Thymus (tissue), 14 donors: ENCODE measurements at places on chromosomes 12 and 14. TPM values are rescaled to one million over a fixed set of nuclear protein-coding genes. Genes with fewer than 3 reads are reported as not detected.

DNA sequence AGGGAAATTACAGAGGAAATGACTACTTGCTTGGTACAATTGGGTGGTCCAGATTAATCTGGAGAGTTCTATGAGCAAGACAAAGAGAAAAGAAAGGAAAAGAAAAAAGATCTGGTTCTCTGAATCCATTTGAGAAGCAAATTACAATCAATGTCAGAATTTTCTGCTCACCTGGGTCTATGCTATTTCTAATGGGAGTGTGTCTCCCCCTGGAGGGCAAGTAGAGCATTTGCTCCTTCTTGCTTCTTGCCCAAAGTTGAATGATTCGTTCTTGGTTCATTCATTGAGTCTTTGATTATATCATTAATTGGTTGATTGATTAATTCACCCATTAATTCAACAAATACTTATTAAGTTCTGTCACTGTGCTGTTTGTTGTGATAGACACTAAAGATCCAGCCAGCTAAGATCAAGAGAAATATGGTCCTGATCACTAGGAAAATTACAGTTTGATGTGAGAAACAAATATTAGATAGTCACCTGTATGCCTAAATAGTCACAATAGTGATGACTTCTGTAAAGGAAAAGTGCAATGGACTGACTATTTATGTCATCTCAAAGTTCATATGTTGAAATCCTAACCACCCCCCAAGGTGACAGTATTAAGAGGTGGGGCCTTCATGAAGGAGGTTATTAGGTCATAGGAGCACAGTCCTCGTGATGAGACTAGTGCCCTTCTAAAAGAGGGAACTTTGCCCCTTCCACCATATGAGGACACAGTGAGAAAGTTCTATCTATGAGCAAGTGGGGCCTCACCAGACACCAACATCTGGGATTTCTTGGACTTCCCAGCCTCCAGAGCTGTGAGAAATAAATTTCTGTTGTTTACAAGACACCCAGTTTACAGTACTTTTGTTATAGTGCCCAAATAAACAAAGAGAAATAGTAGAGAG is 8.0 kb upstream of the ASB8 start:
- DNase-seq = peak; percentile 69

DNA sequence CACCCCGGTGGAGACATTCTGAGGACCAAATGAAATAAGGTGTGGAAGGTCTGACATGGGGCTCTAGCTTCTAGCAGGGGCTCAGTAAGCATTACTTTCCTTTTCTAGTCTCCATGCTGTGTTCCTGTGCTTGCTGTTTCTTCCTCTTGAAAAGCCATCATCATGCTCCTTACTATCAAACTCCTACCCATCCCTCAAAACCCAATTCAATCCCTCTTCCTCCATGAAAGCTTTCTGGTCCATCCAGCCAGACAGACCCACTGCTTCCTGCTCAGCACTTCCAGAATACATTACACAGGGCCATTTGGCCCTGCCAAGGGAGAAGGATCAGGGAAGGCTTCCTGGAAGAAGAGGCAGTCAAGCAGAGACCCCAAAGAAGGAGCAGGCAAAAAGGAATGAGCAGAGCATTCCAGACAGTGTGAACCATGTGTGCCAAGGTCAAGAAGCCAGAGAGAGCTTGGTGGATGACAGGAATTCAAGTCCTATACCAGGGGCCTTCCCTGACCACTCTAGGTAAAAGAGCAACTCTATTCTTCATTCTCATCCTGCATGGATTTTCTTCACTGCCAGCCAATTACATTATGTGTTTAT is 59.5 kb downstream of the NUAK1 start:
- DNase-seq = no peak

GRCh38 chr14:32545506-32546210 is 216.6 kb downstream of the AKAP6 start:
- no peak for DNase-seq

DNA sequence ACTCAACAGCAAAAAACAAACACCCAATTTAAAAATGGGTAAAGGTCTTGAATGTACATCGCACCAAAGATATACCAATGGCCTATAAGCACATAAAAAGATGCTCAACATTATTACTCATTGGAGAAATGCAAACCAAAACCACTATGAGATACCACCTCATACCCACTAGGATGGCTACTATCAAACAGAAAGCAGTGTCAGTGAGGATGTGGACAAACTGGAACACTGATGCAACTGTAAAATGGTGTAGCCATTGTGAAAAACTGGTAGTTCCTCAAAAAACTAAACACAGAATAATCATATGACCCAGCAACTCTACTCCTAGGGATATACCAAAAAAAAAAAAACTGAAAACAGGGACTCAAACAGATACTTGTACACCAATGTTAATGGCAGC is 49.3 kb downstream of the CDK17 start:
- DNase-seq = no peak

DNA sequence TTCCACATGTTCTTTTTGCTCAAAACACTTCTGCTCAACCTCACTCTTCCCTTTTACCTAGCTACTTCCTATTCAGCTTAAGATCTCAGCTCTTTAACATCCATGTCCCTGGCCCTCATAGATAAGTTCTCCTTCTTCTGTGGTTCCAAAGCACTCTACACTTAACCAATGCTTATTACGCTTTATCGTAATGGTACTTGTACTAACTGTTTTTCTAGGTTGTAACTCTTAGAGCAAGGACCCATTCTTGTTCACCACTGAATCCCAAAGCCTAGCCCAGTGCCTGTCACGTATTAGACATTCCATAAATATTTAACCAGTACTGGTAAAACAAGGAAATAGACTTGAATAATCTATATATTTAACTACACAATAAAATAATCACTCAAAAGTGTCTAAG is 5.3 kb downstream of the SLC41A2 start:
- DNase-seq = no peak

DNA sequence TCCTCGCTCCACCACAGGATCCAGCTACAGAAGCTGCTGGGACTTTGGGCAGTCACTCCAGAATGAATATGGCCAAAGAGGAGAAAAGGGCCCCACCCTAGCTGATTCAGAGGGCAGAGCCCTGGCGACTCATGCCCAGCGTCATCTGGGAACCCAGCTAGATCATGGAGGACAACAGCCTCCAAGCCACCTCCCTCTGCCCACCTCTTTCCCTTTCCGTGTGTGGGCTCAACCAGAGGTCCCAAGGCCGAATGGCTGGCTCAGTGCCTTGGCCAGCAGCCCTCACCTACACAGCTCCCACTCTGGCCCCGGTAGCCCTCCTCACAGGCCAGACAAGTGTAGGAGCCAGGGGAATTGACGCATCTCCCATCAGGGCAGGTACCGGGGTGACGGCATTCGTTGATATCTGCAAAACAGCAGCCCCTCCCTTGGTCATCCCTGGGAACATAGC is 17.4 kb downstream of the ISCA2 start:
- no peak for DNase-seq

DNA sequence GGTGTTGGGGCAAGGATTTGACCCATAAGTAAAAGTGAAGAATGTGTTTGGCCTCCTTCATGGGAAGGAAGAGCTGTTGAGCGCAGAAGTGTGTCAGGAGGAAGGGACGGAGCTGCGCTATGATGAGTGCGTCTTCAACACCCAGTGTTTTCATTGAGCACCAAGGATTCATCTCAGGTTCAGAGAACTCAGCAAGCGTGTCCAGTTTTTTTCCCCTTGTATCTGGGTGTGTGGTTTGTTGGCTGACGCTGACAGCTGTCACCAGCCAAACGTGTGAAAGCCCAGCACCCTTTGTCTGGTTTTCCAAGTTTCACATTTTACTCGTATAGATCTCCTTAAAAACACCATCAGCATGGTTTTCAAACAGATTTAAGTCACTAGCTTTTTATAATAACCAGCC is 12.3 kb downstream of the EP400 start:
- DNase-seq = no peak

DNA sequence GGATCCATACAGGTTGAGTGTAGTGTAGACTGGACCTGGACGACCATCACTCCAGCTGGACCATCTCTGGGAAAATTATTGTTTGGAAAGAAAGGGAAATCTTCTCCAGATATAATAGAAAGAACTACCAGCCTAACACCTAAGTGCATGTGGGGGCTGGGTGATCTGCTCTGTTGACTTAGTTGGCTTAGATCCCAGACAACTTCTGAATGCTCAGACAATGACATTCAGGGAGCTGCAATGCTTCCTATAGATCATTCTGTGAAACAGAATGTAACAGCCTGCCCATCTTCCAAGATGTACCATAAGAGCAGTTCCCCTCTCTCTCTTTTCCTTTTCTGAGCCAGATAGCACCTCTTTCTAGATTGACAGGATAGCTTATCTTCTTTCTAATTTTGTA is 572.8 kb upstream of the STXBP6 start:
- DNase-seq = no peak

The GPR135 gene
- polyA plus RNA-seq = 0.52 TPM

DNA sequence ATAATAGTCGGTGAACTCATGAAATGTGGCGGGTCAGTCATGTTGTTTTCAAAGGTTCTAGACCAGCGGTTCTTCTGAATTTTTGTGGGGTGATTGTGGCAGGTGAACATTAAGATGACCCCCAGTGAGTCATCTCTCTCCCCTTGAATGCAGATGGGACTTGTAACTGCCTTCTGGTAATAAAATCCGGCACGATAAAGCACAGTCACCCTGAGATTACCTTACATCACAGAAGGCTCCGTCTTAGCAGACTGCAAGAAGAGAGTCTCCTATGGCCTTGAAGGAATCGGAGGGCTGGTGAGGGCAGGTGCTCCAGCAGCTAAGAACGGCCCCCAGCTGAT is 189.6 kb downstream of the FOXN3 start:
- DNase-seq = no peak

The KRT73 gene
- polyA plus RNA-seq = 1.9 TPM

- DNase-seq = no peak
Measured at GRCh38 chr12:112303004-112303403, 79.2 kb downstream of the HECTD4 start.

The NDUFA12 gene
- 119 TPM for polyA plus RNA-seq

The PTPN6 gene
- 213 TPM for polyA plus RNA-seq

The MIP gene
- polyA plus RNA-seq = 0.02 TPM

- DNase-seq = no peak
Measured at GRCh38 chr14:100554082-100554677, 33.0 kb downstream of the BEGAIN start.

DNA sequence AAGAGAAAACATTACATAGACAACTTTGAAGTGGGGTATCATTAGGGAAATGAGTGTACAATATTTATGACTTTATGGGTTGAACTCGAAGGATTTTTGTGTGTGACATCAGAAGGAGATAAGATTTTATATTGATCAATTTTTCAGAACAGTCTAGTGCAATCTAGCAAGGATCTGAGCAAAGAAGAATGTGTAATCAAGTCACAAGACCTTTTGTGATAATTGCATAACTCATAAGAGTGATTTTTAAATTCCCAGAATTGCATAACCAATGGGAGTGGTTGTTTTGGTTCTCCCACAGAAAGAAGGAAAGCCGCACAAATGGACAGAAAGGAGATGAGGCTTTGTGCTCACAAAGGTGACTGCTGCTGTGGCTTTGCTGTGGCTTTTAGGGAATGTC is 441.8 kb upstream of the FLRT2 start:
- DNase-seq = no peak

DNA sequence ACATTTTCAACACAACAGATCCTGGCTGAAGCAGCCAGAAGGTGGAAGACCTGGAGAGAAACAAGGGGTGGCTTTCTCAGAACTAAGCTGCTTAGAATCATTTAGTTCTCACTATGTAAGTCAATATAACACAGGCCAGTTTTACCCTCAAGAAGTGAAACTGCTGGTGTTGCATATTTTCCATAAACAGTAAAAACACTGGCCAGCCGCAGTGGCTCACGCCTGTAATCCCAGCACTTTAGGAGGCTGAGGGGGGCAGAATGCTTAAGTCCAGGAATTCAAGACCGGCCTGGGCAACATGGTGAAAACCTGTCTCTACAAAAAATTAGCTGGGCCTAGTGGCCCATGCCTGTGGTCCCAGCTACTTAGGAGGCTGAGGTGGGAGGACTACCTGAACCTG is 11.6 kb downstream of the STX2 start:
- no peak for DNase-seq

DNA sequence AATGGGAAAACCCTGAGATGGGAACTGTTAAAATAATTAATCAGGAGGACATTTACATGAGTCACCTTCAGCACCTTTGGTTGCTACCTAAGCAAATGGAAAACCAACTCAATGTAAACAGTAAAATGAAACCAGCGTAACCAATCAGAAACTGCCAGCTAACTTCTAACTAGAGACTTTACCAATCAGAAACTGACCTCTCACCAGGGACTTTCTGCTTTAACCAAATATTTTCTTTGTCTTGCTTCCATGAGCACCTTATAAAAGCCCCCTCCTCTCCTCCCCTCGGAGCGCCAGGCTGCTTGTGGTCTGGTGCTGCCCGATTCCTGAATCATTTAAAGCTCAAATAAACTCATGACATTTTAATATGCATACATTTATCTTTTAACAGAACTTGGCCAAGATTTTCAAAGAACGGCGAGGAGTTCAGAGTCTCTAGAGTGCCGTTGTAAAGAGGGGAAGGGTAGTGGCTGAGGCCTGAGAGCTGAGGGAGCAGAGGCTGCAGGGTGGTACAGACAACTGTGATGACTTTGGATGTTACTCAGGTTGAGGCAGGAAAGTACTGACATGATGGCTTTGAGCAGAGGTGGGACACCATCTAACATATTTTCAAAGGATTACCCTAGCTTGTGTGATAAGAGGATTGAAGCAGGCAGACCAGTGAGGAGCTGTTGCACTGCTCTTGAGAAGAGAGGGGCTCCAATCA is 183.6 kb downstream of the CRADD start:
- no peak for DNase-seq

The MANSC4 gene
- 0.11 TPM for polyA plus RNA-seq

DNA sequence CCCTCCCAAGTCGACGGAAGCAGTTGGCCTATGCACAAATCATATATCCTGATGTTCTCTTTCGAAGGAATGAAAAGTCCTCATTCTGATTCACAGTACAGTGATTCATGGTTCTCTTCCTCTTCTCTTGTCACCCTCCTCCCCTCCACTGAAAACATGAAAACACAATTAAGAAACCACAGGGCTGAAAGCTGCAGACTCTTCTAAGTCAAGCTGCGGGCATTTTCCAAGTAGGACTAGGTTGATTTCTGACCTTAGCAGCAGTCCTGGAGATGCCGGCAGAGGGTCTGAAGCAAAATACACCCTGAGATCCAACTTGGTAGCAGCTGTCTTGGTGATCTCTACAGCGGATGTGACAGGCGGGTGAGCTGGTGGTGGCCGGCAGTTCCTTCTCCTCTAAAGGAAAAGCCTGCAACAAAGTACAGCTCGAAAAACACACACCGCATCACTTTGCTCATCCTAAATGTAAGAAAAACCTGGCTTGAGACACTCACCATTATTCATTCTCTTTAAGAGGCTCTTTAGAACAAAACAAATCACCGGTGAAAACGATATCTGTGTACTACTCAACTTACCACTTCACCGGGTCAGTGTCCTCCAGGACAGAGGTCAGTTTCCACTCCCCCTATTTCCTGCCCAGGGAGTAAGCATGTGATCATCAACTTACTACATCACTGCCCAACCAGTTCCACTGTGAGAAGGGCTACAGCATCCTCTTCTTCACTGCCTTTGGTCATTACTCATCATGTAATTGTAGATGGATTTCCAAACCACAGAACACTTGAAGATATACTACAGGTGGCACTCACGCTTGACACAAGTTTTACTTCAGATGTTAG is 6.0 kb downstream of the TMCC3 start:
- no peak for DNase-seq

The DPPA3 gene
- 0.57 TPM for polyA plus RNA-seq

- DNase-seq = no peak
Measured at GRCh38 chr12:126663304-126664094, 1598.3 kb downstream of the AACS start.

GRCh38 chr12:118649765-118650585 is 273.6 kb downstream of the SUDS3 start:
- DNase-seq = no peak

The ASB2 gene
- polyA plus RNA-seq = 2.6 TPM

The OR6C76 gene
- polyA plus RNA-seq = not detected

The RDH16 gene
- 1.8 TPM for polyA plus RNA-seq
